ENCODE measurements at places on chromosomes 11 and 22.

- no peak for DNase-seq
Measured at GRCh38 chr22:49064836-49065235, 762.8 kb downstream of the BRD1 start.

GRCh38 chr22:35708453-35708852 lies 9.2 kb upstream of the APOL5 start:
- no peak for DNase-seq

- no peak for DNase-seq
Measured at GRCh38 chr11:44913502-44913901, 37.2 kb downstream of the TP53I11 start.

DNA sequence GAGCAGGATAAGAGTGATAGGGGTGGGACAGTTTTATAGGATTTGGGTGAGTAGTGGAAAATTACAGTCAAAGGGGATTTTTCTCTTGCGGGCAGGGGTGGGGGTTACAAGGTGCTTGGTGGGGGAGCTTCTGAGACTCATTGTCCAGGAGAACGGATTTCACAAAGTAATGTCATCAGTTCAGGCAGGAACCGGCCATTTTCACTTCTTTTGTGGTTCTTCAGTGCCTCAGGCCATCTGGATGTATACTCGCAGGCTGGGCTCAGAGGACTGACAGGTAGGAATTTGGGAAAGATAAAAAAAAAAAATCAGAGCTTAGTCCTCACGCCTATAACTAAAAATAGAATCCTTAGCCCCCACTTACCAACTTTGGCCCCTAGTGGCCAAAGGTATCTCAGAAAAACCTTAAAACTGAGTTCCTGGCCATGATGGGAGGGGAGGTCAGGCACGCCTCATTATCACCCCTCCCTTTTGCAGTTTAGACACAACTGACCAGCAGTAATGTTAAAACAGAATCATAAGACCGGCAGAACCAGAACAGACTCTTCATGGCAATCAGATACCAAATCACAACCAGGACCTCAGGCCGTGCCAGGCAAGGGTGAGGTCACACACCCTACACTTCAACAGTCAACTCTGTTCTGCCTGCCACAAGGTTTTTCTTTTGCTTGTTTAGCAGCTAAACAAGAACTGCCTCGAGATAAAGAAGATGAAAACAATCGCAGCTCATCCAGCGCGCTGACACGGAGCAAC lies 8.9 kb upstream of the APOBEC3G start:
- no peak for DNase-seq

- no peak for DNase-seq
Measured at GRCh38 chr11:68661697-68662603, 22.4 kb upstream of the GAL start.

GRCh38 chr11:75195167-75195962 lies 44.5 kb downstream of the SLCO2B1 start:
- no peak for DNase-seq

DNA sequence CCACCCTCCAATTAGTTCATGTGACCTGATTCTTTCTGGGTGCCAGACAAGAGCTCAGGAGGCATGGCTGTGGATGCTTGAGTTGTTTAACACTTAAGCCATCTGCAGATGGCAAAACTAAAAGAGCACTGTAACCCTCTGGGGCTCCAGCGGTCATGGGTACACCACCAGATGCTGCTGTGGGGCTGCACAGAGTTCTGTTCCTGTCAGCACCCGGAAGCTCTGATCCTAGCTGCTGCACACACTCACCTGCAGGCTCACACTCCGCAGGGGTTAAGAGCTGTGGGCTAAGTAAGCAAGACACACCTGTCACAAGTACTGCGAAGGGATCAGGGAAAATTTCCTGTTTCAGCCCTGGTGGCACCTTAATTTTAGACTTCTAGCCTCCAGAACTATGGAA lies 307.8 kb downstream of the C11orf87 start:
- DNase-seq: no peak

GRCh38 chr11:71447791-71448256 lies 369 bp downstream of the DHCR7 start:
- DNase-seq: no peak

- no peak for DNase-seq
Measured at GRCh38 chr11:1336836-1337646, 27.6 kb upstream of the TOLLIP start.

DNA sequence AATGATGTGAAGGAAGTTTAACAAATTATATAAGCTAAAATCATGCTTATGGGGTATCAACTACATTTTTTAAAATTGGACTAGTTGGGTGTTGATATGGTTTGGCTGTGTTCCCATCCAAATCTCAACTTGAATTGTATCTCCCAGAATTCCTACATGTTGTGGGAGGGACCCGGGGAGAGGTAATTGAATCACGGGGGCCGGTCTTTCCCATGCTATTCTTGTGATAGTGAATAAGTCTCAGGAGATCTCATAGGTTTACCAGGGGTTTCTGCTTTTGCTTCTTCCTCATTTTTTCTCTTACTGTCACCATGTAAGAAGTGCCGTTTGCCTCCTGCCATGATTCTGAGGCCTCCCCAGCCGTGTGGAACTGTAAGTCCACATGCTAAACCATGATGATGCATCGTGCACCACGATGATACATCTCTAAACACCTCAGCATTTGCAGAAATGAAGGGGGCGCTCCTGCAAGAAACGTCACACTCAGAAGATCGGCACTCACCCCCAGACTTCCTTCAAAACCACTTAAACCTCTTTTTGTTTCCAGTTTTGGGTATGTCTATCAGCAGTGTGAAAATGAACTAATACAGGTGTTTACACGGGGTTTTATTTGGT lies 340.0 kb downstream of the SHANK2 start:
- no peak for DNase-seq

GRCh38 chr11:46246521-46246920 lies 30.9 kb upstream of the CREB3L1 start:
- no peak for DNase-seq

GRCh38 chr11:79022265-79022664 lies 418.6 kb downstream of the TENM4 start:
- DNase-seq: no peak

- DNase-seq: no peak
Measured at GRCh38 chr11:63572026-63572688, 9.0 kb upstream of the PLAAT2 start.

DNA sequence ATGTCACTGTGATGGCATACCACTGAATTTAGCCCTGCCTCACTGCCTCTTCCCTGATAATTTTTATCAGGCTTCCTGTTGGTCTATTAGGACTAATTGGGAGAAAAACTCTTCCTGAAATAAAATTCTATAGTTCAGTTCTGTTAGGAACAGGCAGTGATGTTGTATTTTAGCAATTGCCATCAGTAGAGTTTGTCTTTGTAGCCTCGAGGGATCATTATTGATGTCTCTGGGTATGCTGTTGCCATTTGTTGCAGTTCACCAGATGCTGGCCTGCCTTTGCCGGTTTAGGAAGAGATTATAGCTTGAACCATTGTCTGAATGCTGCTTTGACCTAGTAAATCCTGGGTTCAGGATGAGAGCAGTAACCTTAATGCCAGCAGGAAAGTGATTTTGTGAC lies 41.0 kb downstream of the KDM2A start:
- DNase-seq: no peak

DNA sequence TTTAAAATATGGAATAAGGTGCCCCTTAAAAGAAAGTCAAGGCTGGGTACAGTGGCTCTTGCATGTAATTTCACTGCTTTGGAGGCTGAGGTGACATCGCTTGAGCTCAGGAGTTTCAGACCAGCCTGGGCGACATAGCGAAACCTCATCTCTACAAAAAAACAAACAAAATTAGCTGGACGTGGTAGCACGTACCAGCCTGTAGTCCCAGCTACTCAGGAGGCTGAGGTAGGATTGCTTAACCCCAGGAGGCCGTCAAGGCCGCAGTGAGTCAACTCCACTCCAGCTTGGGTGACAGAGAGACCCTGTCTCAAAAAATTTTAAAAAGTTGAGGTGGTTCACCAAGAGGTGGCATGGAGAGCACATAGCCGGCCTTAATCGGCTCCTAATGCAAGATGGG lies 17.7 kb upstream of the ADORA2A start:
- no peak for DNase-seq

DNA sequence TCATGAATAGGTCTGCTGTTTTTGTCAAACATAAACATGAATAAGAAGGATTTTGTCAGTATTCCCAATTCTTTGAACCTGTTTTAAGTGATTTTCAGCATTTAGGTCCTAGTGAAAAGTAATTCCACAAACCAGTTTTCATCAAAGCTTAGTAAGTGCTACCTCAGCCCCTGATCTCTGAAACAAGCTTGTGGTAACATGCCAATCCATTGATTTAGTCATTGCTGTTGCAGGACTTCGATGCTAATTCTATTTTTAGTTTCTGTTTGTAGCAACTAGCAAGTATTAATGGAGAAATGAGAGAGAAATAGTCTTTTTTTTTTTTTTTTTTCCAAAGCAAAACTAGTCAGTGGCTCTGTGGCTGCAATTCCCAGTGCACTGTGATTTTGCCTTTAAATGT lies 91.4 kb downstream of the JRKL start:
- no peak for DNase-seq

DNA sequence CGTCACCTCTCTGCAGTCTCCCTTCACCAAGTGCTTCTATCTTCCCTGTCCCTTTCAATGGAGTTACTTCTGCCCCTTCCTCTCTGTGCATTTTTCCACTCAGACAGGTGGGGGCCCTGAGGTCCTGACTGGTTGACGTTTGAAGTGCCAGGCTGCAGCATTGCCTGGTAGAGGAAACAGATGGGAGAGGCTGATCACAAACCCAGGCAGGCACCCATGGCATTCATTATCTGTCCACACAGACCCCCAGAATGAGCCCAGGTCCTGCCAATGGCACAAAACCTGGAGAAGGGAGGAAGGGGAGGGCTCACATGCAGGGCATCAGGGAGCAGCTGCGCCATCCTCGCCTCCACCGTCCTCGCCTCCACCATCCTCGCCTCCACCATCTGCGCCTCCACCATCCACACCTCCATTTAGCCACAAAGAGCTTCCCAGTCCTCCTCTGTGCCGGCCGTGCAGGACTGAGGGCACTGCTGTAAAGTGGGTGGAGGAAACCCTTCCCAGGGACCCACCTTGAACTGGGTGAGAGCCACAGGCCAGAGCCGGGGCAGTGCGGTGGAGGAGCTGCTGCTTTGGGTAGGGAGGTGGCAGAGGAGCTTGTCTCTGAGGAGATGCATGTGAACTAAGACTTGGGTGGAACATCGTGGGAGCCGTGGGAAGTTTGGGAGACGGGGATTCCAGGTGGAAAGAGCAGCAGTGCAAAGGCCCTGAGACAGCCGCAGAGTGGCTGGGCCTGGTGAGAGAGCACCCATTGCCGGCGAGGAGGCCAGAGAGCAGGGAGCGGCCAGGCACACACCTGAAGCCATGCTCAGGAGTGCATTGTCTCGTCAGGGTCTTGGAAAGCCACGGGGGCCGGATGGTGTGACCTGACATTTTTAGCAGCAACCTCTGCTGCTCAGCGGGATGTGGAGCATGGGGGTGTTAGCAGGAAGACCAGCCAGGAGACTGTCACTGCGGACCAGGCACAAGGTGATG lies 145.1 kb downstream of the TBC1D22A start:
- DNase-seq: no peak

- DNase-seq: no peak
Measured at GRCh38 chr11:11318961-11319360, 34.1 kb downstream of the CSNK2A3 start.

DNA sequence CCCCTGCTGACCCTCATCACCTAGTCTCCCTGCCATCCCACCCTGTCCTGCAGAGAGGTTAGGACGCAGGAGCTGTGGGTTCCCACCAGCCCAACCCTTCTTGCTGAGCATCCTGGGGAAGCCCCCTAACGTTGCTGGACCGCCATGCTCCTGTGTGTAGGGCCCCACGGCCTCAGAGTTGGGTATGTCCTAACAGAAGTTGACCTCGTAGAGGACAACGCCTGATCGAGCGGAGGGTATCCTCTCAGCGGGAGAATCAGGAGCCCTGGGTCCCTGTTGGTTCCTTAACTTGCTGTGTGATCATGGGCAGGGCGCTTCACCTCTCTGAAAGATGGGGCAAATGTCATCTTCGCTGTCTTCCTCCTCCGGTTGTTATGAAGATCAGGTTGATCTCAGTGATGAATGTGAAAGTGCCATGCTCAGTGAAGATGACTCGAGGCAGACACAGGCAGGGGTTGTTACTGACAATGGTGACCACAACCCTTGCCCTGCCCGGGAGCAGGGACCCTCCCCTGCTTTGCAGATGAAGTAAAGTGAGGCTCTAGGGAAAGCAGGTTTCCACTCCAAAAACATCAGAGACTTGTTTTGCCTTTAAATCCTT lies 19.3 kb upstream of the CD5 start:
- DNase-seq: no peak

DNA sequence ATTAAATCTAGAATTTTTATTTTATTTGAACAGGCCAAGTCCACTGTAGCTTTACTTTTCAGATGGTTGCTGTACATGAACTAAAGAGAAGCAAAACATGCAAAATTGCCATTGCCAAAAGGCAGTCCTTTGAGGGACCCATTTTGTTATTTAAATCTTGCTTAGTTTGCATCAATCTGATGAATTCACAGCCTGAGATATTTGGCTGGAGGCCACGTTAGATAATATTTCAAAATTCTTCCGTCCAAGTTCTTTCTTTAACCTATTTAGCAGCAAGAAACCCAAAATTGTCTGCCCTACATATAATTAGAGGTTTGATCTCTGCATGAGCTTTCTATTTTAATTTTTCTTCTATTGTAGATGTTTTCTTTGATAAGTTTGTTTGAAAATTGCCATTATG lies 1706.9 kb upstream of the RAG2 start:
- no peak for DNase-seq

DNA sequence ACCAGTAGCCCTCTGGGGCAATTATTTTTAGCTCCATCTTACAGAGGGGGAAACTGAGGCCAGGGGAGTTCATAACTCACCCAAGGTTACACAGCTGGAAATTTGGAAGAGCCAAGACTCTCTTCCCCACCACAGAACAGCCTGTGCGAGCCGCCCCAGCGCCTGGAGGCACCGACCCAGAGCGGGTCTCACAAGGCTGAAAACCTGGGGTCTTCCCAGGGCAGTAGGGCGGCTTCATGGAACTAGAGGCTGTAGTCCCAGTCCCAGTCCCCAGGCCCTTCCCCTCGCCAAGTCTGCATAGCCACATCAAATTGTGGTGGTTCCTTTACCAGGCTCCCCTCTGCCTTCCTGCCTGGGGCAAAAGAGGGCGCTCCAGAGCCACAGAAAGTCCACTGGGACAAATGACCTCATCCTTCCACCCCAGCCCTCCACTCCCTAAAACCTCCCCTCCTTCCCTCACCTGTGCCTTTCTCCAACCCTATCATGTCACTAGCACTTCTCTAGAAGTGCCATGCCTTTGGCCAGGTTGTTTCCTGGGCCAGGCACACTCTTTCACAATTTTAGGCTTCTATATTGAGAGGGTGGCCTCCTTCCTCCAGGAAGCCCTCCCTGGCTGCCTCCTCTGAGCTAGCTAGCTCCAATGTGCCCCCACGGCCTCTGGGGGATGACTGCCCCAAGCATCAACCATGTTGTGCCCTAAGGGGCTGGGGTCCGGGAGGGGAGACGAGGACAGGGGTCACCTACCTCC lies 15.2 kb upstream of the CDC42EP1 start:
- no peak for DNase-seq

GRCh38 chr11:2088284-2088683 lies 50.9 kb downstream of the IGF2 start:
- DNase-seq: no peak
